ENCODE measurements at places on chromosomes 1 and 21. TPM values are rescaled to one million over a fixed set of nuclear protein-coding genes. Genes with fewer than 3 reads are reported as not detected.

GRCh38 chr1:225896937-225897549 is 8.1 kb upstream of the LEFTY1 start:
- DNase-seq, result no peak

SPATA6 gene
- 0.30 TPM for total RNA-seq

IKBKE gene
- 36.0 TPM for total RNA-seq

- no peak for DNase-seq
Observed at GRCh38 chr1:184260382-184260781, 126.4 kb upstream of the C1orf21 start.

LAMC2 gene
- total RNA-seq, result not detected

- no peak for DNase-seq
Observed at GRCh38 chr1:67619080-67619479, 65.9 kb upstream of the GADD45A start.

- DNase-seq, result no peak
Observed at GRCh38 chr1:194473766-194474165, 1287.4 kb upstream of the B3GALT2 start.

DCLRE1B gene
- 7.6 TPM for total RNA-seq

DMBX1 gene
- total RNA-seq, result not detected

- DNase-seq, result no peak
Observed at GRCh38 chr21:42429856-42430255, 26.2 kb downstream of the UBASH3A start.

RASSF5 gene
- total RNA-seq, result 29.5 TPM

HORMAD1 gene
- 0.51 TPM for total RNA-seq

- no peak for DNase-seq
Observed at GRCh38 chr1:94274561-94274960, 37.2 kb upstream of the ARHGAP29 start.
